ENCODE measurements at places on chromosomes 4 and X. TPM values are rescaled to one million over a fixed set of nuclear protein-coding genes. Genes with fewer than 3 reads are reported as not detected.

Gene PDGFC
- 87.6 TPM for total RNA-seq

Gene ADGRL3
- not detected for total RNA-seq

Gene SYTL5
- 2.8 TPM for total RNA-seq

Gene TCEANC
- total RNA-seq = 3.3 TPM

Gene GABRA4
- total RNA-seq = not detected

Gene DRD5
- not detected for total RNA-seq

Gene C4orf51
- total RNA-seq = not detected

Gene MAGEB10
- 0.17 TPM for total RNA-seq

Gene RHOXF2B
- total RNA-seq = not detected

Gene AIFM1
- 23.9 TPM for total RNA-seq

Gene AVPR2
- not detected for total RNA-seq

Gene NPNT
- total RNA-seq = 0.29 TPM

Gene FGF5
- 24.7 TPM for total RNA-seq

Gene ALAS2
- total RNA-seq = not detected

Gene LAS1L
- 14.9 TPM for total RNA-seq

Gene PABPC1L2A
- not detected for total RNA-seq

Data from smooth muscle cell of trachea (primary cell).